NCI-H187 treated with DMSO at 0.1 percent for 48 hours (cell line): ENCODE measurements at places on chromosomes 1 and 21.

DNA sequence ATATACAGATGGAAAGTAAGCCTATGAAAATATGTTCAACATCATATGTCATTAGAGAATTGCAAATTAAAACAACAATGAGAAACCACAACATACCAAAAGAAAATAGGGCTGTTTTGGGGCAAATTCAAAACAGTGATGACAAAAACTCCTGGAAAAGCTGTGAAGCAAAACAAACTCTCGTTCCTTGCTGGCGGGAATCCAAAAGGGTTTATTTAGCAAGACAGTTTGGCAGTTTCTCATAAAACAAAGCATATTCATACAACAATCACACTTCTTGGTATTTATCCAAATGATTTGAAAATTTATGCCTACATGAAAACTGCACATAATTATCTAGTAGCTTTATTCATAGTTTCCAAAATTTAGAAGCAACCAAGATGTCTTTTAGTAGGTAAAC, 44.4 kb downstream of the COL11A1 start:
- no peak for DNase-seq

DNA sequence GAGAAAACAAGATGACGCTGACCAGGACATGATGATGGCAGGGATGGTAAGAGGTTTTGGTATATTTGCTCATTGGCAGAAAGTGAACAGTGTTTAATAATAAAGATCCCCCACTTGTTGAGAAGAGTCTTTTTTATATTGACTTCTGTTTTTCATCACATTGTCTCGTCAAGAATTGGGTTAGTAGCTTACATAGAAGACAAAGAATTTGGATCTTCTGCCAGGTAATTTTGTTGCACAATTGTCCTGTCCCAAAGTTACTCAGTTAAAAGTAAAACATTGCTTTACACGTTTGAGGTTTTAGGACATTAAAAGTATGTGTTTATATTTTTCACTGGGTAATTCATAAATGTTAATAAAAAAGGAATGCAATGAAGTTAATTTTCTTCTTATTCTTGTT, 48.3 kb upstream of the LAMC2 start:
- no peak for DNase-seq

DNA sequence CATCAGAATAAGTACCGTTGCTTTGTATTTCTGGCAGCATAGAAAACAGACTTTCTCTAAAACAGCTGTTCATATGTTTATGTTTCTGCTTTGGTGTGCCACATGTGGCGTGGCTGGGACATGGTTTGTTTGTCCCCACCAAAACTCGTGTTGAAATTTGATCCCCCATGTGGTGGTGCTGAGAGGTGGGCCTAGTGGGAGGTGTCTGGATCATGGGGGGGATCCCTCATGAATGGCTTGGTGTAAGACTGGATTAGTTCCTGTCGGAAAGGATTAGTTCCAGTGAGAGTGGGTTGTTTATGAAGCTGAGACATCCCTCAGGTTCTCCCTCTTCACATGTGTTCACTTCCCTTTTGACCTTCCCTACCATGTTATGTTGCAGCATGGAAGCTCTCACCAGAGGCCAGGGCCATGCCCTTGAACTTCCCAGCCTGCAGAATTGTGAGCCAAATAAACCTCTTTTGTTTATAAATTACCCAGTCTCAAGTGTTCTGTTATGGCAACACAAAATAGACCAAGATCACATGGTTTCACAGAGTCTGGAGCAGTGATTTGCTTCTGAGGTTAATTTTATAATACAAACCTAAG, 17.9 kb upstream of the H3-3A start:
- DNase-seq = no peak

DNA sequence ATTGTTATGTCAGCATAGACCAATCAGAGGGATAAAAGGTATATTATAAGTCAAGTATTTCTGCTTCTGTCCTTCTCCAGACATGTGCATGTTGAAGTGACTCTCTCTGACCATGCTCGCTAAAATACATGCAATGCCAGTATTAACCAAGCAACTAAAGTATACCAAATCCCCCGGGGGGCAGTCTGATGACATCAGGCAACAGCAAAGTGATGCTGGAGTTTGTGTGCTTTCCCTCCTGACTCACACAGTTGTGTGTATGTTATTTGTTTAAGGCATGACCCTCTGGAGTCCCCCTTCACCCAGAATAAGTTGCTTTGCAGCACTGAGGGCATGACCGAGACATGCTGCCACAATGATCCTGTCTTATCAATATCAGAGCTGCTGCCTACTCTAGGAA, 2.1 kb downstream of the BRINP2 start:
- no peak for DNase-seq

- DNase-seq = no peak
Observed at GRCh38 chr21:41576013-41576615, 68.2 kb upstream of the TMPRSS2 start.

- DNase-seq = no peak
Observed at GRCh38 chr1:23568608-23569383, 9.5 kb upstream of the ID3 start.

DNA sequence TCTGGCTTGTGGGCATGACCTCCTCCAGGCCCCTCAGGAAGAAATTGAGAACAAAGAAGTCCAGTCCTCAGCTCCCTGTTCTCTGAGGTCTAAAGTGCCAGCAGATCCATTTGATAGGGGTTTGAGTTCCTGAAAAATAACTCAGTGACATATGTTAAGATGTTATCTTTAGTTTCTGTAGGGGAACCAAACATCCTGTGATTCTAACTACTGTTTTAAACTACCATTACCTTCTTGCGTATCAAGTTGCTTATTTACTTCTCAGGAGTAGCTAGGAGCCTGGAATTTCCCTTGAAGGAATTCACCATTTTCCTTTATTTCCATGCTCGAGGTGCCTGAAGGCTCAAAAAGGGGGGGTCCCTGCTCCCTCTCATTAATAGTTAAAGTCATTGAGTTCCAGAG, 18.8 kb upstream of the LIN9 start:
- no peak for DNase-seq

- DNase-seq = no peak
Observed at GRCh38 chr1:93304716-93305138, 41.0 kb upstream of the DR1 start.

DNA sequence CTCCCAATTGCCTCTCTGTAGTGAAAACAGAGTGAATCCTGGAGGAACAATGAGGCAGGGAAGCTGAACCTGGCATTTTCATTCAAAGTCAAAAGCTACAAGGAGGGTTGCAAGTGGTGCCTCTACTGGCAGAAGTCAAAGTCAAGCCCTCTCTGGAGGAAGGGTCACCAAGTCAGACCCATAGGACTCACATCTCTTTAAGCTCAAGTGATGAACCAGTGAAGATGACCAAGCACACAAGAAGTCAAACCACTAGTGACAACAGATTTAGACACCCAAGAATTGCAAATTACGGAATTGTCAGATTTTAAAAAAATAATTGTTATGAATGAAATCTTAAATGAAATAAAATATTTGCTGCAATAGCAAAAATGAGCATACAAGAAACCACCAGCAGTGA, 81.1 kb upstream of the ATP1B1 start:
- no peak for DNase-seq

DNA sequence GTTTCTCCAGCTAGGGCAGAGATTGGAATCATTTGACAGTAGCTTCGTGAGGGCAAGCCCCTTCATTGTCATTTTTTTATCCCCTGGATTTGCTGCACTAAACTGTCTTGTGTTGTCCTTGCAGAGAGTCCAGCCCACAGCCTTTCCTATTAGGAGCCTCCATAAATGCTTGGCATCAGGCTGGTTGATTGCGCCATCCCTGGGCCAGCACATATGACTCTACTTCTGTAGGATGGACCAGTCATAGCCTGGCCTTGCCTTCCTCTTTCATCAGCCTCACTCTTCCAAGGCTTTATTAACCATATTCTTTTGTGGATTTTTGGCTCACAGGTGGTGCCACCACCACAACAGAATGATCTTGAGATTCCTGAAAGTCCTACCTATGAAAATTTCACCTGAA, 31.4 kb downstream of the LY9 start:
- no peak for DNase-seq

GRCh38 chr1:15195420-15196052, 42.0 kb downstream of the TMEM51 start:
- no peak for DNase-seq

DNA sequence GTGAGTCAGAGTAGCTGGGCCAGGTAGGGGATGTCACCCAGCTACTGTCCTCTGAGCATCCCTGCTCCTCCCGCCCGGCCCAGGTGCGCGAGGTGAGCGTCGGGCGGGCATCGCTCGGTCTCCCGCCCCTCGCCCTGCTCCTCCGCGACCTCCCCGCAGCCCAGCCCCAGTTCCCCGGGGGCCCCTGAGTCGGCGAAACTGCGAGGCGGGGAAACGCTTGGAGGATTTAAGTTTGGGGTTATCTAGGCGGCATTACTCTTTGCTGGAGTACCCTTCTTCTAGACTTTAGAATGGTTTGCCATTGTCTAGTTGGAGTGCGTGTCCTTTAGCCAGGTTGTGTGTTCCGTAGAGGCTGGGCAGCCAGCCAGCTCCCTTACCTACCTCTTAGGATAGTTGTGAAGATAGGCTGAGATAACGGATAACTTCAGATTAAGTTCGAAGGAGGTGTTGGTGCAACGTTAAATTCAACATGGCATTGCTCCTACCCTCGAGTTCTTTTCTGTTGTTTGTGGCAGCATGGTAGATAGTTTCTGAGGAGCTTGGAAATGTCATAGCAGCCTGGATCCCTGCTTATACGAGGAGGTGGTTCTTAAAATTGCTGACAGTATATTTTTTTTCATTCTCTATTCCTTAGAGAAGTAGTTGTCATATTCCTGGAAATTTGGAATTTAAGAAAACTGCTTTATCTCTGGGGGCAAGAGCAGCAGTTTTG, 697 bp downstream of the AGO3 start:
- no peak for DNase-seq

DNA sequence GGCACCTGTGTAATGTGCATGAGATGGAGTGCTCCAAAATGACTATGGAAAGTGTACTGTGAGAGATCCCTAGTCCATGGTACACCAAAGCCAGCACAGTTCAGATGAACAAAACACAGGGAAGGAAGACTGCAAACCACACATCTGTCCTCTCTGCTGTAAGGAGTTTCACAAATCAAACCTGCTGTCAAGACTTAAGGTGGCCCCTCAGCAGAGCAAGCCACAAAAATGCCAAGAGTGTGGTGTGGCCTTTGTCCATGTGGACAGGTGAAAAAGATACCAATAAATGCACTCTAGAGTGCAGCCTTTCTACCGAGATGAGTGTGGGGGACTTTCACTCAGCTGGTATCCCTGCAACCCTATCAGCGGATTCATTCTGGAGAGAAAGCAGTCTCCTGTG, 12.9 kb downstream of the ZNF648 start:
- DNase-seq = no peak

DNA sequence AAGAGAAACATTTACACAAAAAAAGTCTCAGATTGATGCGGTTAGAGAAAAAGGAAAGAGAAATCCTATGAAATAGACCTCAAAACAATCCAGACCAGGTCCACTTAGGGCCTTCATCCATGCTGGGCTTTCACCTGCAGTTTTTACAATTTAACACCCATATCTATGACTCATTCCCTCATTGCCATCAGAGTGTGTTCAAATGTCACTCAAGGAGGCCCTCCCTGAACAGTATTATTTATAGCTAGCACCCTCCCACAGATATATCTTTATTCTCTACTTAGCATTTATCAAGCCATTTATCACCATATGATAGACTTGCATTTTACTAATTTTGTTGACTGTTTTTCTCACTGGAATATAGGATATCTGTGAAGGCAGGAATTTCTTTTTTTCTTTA, 824 bp upstream of the KRTAP21-3 start:
- DNase-seq = no peak

DNA sequence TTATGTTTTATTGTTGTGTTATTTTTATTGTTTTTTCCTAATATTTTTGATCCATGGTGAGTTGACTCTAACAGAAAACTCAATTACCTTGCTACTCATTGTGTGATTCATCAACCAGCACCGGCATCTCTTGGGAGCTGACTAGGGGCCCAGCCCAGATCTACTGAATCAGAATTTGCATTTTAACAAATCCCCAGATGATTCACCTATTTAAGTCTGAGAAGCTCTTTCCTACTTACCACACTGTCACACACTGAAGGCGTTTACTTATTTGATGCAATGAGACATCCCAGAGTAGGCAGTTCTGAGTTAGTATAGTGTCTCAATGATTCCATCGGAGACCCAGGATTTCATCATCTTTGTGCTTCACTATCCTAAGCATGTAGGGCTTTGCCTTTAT, 416.6 kb downstream of the RWDD3 start:
- no peak for DNase-seq

DNA sequence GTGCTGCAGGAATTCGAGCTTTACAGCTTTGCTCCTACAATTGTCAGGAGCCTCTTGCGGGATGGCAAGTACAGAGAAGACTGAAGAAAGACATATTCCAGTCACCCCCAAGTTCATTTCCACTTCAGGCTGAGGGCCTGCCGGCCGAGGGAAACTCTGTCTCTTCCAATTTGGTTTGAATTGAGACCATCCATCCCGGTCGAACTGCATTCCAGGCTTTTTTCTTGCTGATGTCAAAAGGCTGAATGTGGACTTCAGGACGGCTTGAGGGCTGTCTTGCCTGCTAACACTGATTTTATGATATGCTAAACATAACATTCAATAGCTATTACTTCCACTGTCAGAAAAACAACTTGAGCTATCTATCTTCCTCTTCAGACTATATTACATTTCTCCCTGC, 79.8 kb upstream of the PLXNA2 start:
- DNase-seq = no peak

- no peak for DNase-seq
Observed at GRCh38 chr1:111227851-111228747, 586 bp downstream of the CHI3L2 start.

DNA sequence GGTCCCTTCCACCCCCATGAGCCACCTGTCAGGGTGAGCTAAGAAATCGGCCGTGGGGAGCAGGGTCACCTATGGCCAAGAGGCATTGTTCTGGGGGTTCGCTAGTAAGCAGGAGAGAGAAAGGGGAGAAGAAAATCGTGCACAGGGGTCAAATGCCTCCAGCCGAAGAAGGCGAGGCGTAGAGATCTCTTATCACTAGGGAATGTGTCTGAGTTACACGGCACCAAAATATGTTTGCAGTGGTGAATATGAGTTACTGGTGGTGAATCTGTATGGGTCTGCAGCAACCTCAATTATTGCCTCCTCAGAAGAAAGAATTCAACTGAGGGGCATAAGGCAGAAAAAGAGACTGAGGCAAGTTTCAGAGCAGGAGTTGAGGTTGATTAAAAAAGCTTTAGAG, 54.2 kb upstream of the RABGAP1L start:
- no peak for DNase-seq

- no peak for DNase-seq
Observed at GRCh38 chr1:8845104-8846097, 28.0 kb upstream of the RERE start.

- DNase-seq = no peak
Observed at GRCh38 chr1:56517404-56518130, 61.8 kb downstream of the PLPP3 start.
